ENCODE measurements at places on chromosomes 5 and 9.

- DNase-seq = no peak
Measured at GRCh38 chr9:70169222-70169621, 89.6 kb upstream of the SMC5 start.

DNA sequence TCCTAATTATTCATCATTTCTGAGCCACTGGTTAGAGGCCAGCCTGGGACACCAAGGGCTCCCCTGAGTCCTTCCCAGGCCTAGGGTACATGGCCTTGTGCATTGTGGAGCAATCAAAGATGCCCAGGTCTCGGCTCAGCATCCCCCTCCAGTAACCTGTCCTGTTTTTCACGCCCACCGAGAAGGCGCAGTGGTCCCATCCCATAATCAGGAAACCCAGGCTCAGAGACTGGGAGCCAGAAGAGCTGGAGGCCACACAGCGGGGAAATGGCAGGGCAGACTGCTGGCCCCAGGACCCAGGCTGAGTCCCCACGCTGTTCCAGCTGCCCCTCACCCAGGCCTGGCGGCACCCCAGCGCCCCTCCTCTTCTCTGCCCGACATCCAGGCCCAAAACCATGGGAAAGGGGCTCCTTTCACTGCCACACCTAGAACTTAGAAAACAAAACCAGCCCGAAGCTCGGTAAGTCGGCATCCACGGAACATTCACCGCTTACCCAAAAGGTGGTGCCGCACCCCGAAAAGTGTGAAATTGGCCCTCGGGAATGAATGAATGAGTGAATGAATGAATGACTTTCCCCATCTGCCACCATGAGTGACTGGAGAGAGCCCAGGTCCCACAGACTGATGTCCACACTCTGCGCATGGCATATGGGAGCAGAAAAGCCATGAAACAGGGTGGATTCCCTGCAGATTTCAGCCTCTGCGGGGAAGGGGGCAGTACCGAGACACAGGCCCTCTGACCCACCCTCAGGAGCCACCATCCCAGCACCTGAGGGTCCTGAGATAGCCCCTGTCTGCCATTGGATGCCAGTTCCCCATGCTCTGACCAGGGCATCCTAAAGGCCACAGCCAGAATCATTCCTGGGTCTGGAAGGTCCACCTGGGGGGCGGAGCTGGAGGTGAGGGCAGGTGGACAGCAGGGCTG lies 132.5 kb downstream of the OLFM1 start:
- DNase-seq = no peak

- DNase-seq = no peak
Measured at GRCh38 chr9:129164246-129164930, 13.7 kb downstream of the IER5L start.

- DNase-seq = no peak
Measured at GRCh38 chr5:78547183-78547582, 101.4 kb downstream of the LHFPL2 start.
